Mesenchymal stem cell (in vitro differentiated cells and primary cell): ENCODE measurements at places on chromosomes 1 and 21.

DNA sequence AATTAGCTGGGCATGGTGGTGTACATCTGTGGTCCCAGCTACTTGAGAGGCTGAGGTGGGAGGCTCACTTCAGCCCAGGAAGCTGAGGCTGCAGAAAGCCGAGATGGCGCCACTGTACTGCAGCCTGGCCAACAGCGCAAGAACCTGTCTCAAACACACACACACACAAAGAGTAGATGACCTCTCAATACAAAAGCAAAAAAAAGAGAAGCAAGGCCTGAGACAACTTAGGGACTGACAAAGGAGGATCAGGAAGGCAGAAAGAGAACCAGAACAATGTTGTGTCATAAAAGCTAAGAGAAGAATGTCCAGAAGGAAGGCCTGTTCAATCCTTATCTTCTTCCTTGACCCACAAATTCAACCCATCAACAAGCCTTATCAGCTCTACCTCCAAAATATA lies 18.5 kb downstream of the WASF2 start:
- DNase-seq: no peak

GRCh38 chr1:201656311-201657032 lies 117.5 kb downstream of the NAV1 start:
- DNase-seq: peak; percentile 76

DNA sequence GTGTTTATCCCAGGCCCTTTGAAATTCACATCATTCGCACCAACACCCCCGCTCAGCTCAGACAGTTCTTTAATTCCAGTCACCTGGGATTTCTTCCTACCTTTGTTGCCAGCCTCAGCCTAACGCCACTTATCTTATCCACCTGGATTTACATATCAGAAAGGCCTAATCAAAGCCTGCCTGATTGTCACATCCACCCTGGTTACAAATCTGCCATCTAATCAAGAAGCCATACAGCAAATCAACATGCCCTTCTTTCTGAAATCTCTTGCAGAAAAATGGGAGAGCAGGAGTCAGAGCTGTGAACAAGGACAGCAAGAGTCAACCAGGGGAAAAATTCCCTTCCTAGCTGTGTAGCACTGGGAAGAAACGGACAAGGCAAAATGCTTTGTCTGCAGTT lies 173.2 kb upstream of the DAB1 start:
- DNase-seq: no peak

- no peak for DNase-seq
These were observed 11.8 kb upstream of the TTC22 start for GRCh38 chr1:54812801-54813484.

DNA sequence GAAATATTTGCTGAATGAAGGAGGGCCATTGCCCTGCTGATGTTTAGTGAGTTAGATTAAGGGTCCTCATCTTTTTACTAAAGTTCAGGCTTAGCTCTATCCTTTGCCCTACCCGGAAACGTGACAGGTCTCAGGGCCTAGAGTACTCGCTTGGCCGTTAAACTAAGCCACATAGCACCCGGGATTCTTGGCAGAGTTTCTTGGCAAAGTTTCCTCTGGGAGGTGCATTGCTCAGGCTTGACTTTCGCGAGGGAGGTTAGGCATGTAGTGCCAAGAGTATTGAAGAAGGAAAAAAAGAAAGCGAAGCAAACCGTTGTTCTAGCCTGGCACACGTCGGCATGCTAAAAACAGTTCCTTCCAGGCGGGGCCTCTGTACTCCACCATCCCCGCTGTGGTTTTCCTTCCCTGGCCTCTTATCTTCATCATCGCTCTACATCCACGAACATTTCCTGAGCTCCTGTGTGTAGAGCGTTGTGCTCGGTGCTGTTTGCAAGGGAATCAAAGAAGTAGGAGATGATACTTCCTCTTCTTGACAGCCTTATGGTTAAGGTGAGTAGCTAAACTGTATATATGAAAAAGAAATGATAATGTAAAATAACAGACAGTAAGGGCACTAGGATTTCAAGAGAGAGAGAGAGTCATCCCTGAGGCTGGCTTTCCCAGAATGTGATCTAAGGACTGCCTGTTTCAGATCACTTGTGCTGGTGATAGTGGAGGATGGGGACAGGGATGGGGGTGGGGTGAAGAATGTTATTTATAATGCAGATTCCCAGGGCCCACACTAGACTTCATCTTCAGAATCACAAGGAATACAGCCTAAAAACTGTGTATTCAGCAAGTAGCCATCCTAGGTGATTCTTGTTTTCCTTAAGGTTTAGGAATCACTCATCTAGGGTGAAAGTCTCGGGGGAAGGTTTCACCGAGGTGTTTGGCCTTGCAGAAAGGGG lies 18.8 kb downstream of the RNF220 start:
- DNase-seq: no peak

- DNase-seq: peak; percentile 57
These were observed 107.0 kb downstream of the SLC5A9 start for GRCh38 chr1:48329486-48329885.

DNA sequence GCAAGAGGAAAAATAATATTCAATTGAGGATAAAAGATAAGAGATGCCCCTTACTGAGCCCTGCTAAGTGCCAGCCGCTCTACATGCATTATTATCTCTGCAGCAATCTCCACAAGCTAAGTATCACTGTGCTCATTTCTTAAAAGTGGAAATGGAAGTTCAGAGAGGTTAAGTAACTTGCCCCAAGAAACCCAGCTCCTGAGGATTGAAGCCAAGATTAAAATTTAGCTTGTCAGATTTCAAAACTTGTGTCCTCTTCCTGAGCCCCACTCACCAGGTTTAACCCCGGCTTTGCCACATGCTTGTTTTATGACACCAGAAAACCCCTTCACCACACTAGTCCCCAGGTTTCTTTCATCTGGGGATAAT lies 11.2 kb upstream of the PAX7 start:
- DNase-seq: no peak

DNA sequence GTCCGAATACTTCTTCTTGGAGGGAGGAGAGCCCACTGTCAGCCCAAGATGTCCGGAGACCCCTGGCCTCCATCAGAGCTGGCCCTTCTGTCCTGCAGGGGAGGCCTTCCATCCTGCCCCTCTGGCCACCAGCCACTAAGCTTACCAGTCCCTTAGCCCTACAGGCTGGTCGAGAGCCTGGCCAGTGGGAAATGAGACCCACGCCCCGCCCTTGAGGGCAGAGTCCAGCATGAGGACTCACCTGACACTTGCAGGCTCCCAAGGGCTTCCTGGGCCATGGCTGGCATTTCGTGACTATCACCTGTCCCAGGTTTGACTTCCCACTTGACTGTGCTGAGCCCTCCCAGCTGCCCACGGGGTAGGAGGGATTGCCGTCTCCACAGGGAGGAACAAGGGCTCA lies 361.8 kb upstream of the VAMP3 start:
- no peak for DNase-seq

GRCh38 chr1:28056129-28056925 lies 32.1 kb downstream of the EYA3 start:
- no peak for DNase-seq

GRCh38 chr1:31266547-31266946 lies 26.9 kb upstream of the NKAIN1 start:
- no peak for DNase-seq

DNA sequence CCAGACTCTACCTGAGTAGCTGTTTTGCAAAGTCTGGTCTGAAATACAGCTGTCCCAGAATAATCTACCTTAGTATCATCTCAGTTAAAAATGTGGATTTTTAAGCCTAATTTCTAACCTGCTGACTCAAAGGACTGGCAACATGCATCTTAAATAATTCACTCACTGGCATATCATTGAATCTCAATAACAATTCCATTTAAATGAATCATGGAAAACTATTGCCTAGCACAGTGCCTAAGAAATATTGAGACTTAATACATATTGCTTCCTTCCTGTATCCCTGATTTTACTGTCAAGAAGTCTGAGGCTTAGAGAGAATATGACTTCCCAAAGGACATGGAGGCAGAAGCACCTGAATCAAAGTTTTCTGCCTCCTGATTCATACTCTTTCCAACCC lies 3.1 kb downstream of the CCDC190 start:
- DNase-seq: no peak

- DNase-seq: no peak
These were observed 199.8 kb downstream of the SEC16B start for GRCh38 chr1:177770096-177770495.

DNA sequence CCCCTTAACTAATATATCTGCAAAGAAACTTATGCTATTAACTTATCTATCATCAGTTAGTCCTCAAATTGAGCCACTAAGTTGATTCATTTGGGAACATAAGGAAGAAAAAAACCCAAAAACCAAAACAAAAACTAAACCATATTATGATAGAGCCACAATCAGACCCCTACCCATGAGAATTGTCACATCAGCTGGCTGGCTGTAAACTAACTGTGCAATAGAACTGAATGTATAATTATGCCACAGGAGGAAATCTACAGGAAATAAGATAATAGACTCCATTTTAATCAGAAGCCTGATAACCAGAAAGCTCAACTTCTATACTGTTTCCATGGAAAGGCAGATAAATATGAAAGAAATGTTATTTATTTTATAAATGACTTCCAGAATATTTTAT lies 110.0 kb downstream of the RGL1 start:
- DNase-seq: no peak

- DNase-seq: no peak
These were observed 4.9 kb upstream of the B4GALT3 start for GRCh38 chr1:161182214-161182613.

- DNase-seq: peak; percentile 99
These were observed 17.6 kb downstream of the GALNT2 start for GRCh38 chr1:230084408-230085177.

DNA sequence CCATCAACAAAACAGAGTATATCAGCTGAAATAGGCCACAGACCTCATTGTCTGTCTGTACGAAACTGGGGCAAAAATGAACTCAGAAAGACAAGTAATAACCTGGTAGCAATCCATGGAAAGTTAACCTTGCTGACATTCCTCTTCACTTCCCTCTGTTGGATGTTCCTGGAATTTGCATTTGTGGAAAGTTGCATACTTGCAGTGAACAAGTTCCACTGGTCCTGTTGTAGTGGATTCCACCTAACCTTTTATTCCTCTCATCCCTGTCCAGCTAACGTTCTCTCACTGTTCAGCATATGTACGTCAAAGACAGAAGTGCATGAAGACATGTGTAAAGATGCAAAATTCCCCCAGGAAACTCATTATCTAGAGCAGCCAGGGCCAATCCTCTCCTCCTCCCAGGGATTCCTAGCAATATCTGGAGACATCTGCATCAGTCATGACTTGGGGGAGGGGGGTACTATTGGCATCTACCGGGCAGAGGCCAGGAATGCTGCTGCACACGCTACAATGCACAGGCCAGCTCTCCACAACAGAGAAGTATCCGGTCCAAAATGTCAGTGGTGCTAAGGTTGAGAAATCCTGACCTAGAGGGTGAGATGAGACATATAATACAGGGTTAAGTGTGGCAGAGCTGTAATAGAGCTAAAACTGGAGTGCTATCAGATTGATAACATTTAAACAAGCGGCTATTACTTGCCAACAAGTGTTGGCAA lies 8.2 kb downstream of the LPAR3 start:
- peak; percentile 6 for DNase-seq

- peak; percentile 31 for DNase-seq
These were observed 109.7 kb upstream of the HP1BP3 start for GRCh38 chr1:20896826-20897225.

DNA sequence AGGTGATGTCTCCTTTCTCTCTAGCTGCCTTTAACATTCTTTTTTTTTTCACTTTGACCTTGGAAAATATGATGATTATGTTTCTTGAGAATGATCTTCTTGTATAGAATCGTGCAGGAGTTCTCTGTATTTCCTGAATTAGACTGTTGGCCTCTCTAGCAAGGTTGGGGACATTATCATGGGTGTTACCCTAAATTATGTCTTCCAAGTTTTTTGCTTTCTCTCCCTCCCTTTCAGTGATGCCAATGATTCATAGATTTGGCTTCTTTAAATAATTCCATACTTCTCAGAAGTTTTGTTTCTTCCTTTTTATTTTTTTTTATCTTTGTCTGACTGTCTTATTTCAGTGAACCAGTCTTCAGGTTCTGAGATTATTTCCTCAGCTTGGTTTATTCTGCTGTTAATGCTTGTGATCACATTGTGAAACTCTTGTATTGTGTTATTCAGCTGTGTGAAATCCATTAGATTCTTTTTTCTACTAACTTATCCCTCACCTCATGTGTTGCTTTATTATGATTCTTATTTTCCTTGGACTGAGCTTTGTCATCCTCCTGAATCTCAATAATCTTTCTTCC lies 268.4 kb upstream of the NRIP1 start:
- no peak for DNase-seq

DNA sequence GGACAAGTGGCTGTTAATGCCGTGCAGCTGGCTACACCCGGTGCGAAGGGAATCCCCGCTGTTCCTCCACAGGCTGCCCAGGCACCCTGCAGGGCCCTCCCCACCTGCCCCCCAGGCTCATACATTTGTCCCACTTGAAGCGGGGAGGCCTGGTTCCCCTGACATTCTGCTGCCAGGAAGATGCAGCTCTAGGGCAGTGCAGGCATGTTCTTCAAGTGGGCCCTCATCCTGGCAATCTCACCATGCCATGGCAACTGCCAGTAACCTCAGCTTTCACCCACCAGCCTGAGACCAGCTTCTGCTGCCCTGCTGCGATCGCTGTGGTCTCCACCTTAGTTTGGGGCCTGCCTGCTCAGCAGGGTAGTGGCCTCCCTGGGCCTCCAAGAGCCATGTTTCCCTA lies 151.9 kb upstream of the COL6A1 start:
- DNase-seq: no peak

- DNase-seq: no peak
These were observed 117.1 kb downstream of the DSCAM start for GRCh38 chr21:40729761-40730425.

DNA sequence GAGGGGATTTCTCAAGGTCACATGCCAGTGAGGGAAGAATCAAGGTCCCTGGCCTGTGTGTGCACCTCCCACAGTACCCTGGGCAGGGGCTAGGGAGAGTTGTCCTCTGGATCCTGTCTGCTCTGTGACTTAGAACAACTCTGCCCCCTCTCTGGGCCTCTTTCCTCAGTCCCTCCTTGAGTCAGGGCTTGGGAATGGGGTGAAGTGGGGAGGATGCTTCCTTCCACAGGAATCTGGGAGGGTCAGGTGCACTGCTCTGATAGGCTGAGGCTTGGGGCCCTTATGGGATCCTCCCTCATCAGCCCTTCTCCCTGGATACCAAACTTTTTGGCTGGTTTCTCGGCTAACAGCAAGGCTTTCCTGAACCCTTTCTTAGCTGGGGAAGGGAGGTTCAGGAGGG lies 2.5 kb downstream of the TRNP1 start:
- peak; percentile 61 for DNase-seq

- no peak for DNase-seq
These were observed 160.1 kb downstream of the FASLG start for GRCh38 chr1:172818841-172819527.
